ENCODE measurements at places on chromosomes 7 and 10.

DNA sequence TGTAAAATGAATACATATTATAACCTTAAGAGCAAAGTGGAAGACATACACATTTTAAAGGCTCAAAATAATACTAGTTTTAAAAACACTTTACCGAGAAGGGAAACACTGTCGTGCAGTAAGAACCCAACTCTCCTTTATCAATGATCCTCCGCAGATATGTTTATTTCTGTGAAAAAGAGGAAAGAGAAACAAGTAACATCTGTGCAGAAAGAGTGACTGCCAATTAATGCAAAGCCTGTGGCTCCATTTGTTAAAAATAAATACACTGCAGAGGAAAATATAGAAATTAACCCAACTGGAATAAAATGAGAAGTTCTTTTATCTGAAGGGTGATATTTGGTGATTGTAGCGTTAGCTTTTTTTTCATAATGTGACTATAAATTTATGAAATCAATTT is 62.7 kb downstream of the HGF start:
- DNase-seq = no peak

DNA sequence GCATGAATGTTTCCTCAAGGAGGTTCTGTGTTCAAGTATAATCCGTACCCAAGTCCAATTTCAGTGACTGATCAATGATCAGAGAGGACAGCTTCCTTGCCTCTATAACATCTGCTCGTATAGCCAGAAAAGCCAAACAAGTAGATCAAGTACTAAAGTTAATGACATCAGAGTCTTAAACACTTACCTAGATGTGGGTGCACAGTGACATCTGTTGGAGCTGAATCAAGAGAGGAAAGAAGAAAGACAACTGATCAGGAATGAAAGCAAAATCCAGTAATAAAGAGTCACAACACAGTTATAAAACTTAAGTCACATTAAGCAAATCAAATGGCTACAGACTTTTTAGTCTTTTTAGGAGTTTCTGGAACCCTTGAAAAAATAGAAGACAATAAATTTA is 236.5 kb downstream of the RELN start:
- DNase-seq = no peak

DNA sequence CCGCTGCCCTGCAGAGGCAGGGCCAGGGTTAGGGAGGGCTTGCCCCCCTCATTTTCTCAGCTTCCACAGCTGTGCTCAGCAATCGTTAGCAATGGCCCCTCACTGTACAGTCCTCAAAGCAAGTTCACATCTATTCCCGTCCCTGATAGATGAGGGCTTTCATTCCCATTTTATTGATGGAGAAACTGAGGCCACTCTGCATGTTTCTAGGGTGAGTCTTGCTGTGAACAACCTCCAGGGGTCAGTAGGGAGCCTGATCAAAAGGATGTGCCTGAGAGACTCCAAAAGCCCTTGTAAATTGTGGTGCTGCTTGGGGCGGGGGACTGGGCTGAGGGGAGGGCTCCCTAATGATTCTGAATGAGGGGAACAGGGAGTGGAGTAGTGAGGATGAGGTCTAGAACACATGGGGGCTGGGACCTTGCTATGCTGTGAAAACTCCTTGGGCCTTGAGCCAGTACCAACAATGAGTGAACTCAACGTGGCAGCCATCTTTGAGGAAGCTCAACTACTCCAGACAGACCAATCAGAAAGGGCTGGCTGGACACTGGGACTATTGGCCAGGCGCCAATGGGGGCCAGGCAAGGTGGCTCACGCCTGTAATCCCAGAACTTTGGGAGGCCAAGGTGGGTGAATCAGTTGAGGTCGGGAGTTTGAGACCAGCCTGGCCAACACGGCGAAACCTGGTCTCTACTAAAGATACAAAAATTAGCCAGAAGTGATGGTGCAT is 6.7 kb upstream of the GRIFIN start:
- DNase-seq = no peak

DNA sequence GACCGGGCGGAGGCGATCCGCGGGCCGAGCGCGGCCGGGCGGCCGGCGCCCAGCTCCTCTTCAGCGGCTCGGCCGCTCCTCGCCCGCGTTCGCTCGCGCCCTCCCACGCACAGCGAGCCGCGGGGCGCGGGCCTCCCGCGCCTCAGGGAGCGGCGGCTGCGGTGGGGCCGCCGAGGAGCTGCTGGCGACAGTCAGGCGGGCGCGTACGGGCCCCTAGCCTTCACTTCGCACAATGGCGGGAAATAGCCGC is at the start of gene MCMBP:
TSS of gene MCMBP (minus strand) at position 234 of the 250 bp plus-strand sequence. CDS start 259 bp downstream, outside the sequence.
- DNase-seq = no peak

DNA sequence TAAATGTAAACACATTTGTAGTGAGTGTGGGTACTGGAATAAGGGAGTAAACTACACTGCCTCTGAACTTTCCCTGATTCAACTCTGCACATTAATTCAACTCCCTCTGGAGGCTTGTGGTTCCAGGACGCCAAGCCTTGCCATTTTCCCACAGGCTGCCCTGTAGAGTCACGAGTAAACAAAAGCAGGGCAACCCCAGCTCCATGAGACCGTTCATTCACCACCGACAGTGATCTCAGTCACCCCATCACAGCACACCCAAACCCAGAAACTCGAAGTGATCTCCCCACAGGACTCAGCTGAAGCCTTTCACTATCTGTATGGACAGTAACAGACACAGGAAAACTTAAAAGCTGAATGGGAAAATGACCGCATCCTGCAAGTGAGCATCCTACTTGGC is 218.8 kb upstream of the FRMD4A start:
- no peak for DNase-seq

DNA sequence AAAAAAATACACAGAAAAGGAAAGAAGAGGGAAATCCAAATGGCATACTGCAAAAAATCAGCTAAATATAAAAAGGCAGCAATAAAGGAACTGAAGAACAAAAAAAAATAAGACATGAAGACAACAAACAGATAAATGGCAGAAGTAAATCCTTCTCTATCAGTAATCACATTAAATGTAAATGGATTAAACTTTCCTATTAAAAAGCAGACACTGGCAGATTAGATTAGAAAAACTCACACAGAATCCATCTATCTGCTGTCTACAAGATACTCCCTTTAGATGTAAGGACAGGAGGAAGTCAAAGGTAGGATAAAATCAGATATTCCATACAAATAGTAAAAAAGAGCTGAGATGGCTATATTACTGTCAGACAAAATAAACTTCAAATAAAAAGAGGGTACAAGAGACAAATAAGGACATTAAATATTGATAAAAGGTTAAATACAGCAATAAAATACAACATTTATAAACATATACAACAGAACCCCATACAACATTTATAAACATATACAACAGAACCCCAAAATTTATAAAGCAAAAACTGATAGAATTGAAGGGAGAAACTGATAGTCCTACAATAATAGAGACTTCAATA is 51.4 kb downstream of the CFAP70 start:
- DNase-seq = no peak

GRCh38 chr7:142385491-142386340 is 127.9 kb upstream of the PRSS58 start:
- DNase-seq = peak; percentile 24
